ENCODE measurements at places on chromosomes 7 and 10.

DNA sequence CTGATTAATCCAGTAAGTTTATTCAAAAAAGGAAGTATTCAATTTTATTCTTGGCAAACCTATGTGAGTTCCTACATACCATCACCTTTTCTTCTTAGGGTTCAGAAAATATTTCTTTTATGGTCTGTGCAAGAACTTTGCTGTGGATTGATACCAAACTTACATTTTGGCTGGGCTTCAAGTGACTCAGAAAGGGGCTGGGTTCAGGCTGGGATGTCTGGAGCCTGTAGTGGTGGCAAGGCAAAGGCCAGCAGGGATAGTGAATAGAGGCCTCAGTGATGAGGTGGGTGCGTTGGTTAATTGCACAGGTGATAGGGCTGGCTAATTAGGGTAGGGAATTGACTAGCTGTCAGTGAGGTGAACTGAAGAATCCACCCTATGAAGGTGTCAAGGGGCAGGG lies 40.2 kb upstream of the ATXN7L1 start:
- no peak for DNase-seq

GRCh38 chr10:44470784-44471183 lies 85.9 kb upstream of the CXCL12 start:
- DNase-seq, result no peak

GRCh38 chr10:69073026-69073425 lies 14.9 kb upstream of the SRGN start:
- no peak for DNase-seq

GRCh38 chr7:78607099-78607498 lies 808.5 kb downstream of the PHTF2 start:
- no peak for DNase-seq

GRCh38 chr7:118104812-118105441 lies 79.0 kb upstream of the LSM8 start:
- peak; percentile 9 for DNase-seq

GRCh38 chr10:676178-676577 lies 13.3 kb downstream of the DIP2C start:
- DNase-seq, result no peak

- no peak for DNase-seq
These were observed 211.1 kb downstream of the ZNF365 start for GRCh38 chr10:62585211-62585775.

DNA sequence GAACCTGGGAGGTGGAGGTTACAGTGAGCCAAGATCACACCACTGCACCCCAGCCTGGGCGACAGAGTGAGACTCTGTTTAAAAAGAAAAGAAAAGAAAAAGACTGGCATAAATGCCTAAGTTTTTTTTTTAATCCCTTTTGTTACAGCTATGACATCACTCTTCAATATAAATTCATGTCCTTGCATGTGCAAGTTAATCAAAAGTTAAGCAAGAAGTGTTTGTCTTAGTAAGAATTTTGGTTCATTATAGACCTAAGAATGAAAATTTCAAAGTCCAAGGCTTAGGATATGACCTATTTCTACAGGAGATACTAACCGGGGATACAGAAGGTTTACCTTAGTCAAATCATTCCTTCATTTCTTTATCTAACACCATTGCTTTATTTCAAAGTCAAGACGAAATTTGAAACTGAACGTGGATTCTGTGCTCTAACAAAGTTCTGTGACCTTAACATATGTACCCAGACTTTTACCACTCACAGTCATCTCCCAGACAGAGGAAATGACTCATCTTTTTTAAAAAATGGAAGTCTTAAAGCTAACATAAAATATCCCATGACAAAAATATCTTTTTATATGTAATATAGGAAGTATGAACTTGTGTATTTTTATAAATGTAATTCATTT lies 29.3 kb upstream of the ITGB8 start:
- DNase-seq, result peak; percentile 23

GRCh38 chr10:96448558-96448957 lies 65.2 kb downstream of the TLL2 start:
- DNase-seq, result no peak

DNA sequence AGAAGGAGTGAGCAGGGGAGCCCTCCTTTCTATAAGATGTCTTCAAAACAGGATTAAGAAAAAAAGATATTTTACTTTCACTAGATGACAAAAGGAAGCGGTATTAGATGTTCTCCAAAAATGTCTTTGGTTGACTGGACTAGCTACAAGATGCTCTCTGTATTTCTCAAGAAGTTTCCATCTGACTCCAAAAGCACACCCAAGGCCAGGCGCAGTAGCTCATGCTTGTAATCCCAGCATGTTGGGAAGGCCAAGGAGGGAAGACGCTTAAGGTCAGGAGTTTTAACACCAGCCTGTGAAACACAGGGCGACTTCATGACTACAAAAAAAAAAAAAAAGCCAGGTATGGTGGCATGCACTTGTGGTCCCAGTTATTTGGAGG lies 84.5 kb downstream of the PIP4K2A start:
- DNase-seq, result no peak

DNA sequence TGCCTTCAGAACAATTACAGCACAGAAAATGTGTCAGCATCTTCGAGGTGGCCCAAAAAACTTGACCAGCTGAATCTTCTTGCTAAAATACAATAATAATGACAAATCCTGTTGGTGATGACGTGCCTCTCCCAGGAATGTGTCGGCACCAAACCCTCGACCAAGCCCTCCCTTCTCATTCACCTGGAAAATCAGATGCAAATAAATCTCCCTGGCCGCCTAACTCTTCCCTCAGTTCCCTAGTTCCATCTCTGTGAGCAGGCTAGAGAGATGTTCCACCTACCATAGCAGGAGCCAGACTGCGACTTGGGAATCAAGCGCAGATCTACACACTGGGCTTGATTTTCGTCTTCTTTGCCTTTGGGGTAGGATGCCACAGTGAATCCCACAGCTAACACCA lies 4.1 kb downstream of the PRSS1 start:
- DNase-seq, result no peak

DNA sequence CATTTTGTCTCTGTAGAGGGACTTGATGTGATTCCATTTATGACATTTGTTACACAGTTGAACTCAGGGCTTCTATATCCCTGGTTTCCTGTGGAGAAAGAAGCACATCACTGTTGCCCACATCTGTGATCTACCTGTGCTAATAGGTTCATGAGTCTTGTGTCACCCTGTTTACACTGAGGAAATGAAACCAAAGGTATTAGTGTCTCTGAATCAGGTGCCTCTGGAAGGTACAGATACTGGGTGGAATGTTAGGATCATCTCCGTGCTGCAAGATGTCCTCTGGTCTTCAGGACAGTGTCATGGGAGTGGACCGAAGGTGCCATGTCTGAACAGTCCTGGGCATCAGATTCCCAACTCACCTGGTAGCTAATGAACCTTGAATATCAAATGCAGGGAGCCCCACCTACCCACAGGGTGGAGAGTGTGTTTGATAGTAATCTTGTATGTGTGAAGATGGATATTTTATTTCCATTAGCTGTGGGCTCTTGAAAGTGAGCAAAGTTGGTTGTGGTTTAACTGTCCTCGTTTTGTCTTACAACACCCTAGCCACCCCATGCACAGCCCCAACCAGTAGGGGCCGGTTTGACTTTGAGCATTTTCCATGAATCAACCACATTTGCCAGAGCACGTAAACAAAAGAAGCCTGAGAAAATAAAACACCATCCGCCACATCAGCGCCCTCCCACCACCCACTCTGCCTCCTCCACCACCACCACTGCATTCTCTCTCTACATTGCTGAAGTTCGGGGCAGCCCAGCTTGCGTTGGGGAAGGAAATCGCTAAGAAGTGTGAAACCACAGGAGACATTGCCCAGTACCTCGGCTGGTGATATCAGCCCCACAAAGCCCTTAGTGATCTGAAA lies 40.7 kb downstream of the TARP start:
- peak; percentile 39 for DNase-seq

- no peak for DNase-seq
These were observed 14.2 kb downstream of the DDX56 start for GRCh38 chr7:44559485-44559884.

- peak; percentile 33 for DNase-seq
These were observed 31.7 kb upstream of the ASL start for GRCh38 chr7:66043681-66044497.

DNA sequence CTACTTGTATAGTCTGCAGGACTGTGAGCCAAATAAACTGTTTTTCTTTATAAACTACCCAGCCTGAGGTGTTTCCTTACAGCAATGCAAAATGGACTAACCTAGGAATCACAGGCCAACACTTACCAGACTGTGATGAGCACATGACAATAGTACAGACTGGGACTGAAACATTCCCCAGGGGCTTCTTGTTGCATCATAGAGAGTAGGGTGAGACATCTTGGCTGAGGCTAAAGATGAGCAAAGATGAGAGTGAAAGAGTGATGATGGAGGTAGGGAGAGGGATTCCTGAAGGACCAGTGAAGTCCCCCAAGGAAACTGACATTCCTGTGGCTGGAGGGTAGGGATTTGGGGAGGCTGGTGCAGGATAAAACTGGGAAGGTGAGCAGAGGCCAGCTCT lies 194.4 kb downstream of the TPST1 start:
- DNase-seq, result no peak

- peak; percentile 57 for DNase-seq
These were observed 983 bp downstream of the FZD8 start for GRCh38 chr10:35640951-35641675.

GRCh38 chr7:42128703-42129102 lies 108.3 kb downstream of the GLI3 start:
- no peak for DNase-seq

DNA sequence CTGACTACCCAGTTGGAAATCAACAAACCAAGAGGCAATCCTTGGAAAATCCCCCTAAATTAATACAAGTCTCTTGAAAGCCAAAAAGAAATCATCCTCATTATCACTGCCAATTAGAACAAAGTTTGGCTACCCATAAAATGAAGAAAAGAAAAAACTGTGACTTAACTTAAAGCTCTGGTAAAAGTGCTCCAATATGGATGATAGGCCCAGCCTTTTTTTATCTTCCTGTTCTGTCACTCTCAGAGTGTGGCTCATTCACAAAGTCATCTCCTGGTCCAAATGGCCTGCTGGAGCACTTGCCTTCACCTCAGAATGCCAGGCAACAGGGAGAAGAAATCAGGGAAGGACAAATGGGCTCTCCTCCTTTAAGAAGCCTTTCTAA lies 155.1 kb upstream of the GHITM start:
- DNase-seq, result no peak

DNA sequence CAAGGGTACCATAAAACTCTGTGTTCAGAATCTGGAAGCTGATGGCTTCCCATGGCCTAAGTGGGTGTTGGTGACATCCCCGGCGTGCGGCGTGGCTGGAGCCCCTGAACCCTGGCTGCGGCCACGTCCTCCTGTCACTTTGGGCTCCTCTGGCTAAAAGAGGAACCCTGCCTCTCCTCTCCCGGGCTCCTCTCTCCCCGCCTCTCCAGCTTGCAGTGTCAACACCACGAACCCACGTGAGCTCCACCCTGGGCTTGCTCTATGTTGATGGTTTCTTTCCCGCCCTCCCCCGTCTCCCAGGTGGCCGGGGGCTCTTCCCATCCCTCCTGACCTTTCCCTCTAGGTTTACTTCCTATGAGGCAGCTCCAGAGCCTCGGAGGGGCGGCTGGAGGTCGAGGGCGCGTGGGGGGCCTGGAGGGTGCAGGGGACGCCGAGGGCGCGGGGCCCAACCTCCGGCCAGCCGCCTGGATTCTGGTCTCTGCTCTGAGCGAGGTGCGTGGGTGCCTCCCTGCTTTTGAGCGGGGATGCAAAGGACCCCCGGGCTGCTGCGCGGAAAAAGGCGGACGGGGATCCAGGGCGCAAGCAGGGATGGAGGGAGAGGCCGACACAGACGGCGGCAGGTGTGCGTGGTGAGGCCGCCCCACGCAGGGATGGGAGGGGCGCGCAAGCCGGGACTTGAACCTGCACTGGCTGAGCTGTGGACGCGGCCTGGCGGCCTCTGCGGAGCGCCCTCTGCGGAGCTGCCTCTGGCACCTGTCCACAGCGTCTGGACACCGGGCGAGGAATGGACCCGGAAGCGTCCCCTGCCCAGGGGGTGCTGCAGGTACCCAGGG lies 115.5 kb upstream of the DIP2C start:
- DNase-seq, result no peak

GRCh38 chr7:37943905-37944736 lies 23.7 kb downstream of the EPDR1 start:
- peak; percentile 36 for DNase-seq

DNA sequence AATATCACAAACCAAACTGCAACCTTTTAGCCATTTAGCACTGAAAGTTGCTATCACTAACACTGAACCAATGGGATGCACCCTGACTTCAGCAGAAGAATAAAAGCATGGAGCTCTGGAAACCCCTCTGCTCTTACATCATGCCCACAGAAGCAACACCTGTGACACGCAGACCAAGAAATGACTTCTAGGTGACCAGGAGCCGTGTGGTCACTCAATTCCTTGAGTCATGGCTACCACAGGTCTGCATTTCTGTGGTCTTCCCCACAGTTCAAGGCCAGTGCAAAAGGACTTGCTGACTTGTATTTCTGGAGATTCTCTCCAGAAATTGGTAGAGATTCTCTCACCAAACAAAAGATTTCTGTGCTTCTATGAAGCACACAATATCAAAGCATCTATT lies 38.3 kb downstream of the NRCAM start:
- no peak for DNase-seq

All from GM13977 (cell line).